Heart left ventricle (tissue), 16 donors: ENCODE measurements at places on chromosomes 3 and 15. TPM values are rescaled to one million over a fixed set of nuclear protein-coding genes. Genes with fewer than 3 reads are reported as not detected.

Gene ZNF860
- total RNA-seq = not detected

Gene C3orf52
- 7.8 TPM for total RNA-seq

- no peak overlapping the region for H3K27ac ChIP-seq
- H3K36me3 ChIP-seq = no peaks in the 10 kb centered on the region
- H3K4me3 ChIP-seq = no peak overlapping the region
Observed at GRCh38 chr15:51080286-51080685, 14.4 kb downstream of the TNFAIP8L3 start.

DNA sequence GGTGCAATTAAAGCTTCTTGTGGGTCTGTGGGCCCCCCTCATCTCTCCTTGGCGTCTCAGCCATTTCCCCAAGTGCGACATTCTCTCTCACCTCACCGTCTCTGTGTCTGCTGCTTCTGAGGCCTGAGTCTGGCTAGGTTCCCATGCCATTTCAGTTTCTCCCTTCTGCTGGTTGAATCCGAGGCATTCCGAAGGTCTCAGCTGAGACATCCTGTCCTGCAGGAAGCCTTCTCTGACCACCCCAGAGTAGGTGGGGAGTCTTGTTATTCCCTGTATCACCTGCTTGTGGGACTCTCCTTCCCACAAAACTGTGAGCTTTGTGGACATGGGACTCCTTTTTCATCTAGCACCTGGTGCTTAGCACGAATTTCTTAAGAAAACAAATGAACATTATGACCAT lies 78.3 kb downstream of the ASB7 start:
- no peaks in the 10 kb centered on the region for H3K27me3 ChIP-seq
- no peak overlapping the region for H3K4me3 ChIP-seq
- H3K27ac ChIP-seq = no peak overlapping the region
- DNase-seq = no peak
- peaks cover under 1% of the 10 kb centered on the region for H3K4me1 ChIP-seq
- no peaks in the 10 kb centered on the region for H3K36me3 ChIP-seq
